ENCODE measurements at places on chromosomes 1 and 21.

DNA sequence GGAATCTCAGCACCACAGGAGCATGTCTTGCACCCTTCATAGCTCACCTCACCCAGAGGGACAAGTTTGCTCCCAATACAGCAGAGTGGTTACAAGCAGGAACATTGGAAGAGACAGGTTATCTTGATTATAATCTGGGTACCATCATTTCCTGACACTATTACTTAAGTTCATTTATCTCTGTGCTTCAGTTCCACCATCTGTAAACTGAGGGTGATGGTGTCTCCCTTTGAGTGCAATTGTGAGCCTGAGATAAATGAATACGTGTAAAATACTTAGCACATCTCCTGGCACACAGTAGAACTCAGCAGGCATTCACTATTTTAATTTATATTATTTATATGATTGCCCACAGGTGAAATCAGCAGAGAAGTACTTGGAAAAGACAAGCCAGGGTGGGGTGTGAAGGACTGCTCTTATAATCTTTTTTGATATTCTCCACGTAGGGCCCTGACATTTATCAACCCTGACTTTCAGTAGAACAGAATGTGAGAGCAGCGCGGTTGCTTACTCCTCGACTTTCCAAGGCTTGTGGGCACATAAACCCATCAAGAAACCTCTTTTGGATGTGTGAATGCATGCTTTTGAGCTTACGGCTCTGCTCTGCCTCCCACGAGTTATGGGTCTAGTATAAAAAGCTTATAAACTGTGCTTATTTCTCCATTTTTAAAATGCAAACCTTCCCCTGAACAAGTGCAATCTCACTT is 34.9 kb downstream of the DUSP10 start:
- DNase-seq, result no peak

DNA sequence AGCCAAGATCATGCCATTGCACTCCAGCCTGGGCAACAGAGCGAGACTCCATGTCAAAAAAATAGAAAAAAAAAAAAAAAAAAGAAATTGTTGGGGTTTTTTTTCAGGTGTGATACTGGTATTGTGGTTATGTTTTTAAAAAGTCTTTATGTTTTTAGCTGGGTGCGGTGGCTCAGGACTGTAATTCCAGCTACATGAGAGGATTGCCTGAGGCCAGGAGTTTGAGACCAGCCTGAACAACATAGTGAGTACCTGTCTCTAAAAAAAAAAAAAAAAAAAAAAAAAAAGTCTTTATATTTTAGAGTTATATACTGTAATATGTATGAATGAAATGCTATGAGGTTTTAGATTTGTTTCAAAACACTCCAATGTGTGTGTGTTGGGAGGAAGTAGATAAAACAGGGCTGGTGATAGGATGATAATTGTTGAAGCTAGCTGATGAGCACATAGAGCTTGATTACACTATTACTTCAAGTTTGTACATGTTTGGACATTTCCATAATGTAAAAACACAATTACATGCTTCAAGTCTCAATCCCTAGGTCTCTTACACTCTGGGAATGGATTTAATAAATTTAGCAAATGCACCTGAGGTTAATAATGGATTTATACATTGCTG is 30.2 kb upstream of the ATP5PO start:
- no peak for DNase-seq

DNA sequence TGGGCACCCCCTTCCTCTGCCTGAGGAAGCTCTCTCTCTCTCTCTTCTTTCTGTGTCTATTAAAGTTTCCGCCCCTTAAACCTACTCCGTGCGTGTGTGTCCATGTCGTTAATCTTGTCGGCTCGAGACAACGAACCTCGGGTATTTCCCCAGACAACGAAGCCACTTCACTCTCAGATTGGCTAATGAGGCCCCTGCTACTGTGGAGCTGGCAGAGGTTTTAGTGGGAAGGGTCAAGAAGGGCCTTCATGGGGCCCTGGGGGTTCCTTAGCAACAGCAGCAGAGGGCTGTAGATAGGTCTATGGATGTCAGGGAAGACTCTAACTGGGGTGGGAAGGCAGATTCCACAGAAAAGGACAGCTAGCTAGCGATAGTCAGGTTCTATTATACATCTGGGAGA is 239.8 kb upstream of the RAB4A start:
- no peak for DNase-seq

DNA sequence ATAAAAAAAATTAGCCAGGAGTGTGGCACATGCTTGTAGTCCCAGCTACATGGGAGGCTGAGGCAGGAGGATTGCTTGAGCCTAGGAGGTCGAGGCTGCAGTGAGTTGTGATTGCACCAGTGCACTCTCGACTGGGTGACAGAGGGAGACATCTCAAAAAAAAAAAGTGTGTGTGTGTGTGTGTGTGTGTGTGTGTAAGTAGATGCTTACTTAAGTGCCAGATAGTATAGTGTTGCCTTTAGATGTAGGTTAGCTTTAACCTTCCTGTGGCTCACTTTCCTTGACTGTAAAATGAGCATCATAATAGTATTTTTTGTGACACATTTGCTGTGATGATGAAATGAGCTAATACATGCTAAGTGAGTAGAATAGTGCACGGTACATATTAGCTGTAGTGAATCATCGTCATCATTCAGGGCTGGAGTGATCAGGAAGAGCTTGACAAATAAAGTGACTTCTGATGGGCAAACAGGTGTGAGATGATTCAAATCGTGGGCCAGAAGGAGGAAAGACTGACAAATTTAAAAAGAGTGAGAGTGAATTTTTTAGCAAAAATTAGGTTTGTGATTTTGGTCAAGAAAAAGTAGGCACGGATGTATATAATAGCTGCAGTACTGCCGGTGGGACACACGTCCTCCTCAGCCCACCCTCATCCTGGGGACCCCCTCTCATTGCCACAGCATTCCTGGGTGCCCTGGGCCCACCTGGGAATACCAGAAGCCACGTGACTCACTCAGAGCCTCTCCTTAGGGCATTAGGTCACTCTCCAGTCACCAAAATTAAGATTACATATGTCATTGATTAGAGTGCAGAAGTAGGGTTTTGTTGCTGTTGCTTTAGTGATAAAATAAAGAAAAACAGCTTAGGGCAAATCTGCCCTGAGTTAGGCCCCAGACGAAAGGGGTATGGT is 33.9 kb downstream of the EIF2D start:
- no peak for DNase-seq

DNA sequence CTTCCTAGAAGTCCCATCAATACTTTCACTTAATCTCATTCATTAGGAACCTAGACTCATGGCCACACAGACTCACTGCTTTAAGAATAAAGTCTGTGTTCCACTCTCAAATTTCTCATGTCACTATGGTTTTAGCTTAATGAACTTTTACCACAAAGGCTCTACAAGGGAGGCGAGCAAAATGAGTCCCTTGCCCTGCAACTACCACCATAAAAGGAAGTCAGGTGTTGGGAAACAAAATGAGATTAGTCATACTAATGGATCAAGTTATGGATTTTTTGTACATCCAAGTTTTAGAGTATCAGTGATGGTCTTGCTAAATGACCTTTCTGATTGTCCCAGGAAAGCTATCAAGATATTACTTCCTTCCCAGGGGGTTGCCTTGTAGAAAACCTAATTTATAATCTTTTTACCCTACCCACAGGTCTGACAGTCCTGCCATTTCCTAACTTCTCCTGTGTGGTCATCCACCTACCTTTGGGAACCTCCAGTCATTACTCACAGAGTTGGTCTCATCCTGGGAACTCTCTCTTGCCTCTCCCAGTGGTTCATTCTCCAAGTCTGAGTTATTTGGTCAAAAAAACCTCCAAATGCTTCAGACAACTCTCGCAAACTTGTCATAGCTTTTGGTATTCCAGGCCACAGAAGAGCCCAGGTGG is 51.8 kb upstream of the SLC16A1 start:
- no peak for DNase-seq

DNA sequence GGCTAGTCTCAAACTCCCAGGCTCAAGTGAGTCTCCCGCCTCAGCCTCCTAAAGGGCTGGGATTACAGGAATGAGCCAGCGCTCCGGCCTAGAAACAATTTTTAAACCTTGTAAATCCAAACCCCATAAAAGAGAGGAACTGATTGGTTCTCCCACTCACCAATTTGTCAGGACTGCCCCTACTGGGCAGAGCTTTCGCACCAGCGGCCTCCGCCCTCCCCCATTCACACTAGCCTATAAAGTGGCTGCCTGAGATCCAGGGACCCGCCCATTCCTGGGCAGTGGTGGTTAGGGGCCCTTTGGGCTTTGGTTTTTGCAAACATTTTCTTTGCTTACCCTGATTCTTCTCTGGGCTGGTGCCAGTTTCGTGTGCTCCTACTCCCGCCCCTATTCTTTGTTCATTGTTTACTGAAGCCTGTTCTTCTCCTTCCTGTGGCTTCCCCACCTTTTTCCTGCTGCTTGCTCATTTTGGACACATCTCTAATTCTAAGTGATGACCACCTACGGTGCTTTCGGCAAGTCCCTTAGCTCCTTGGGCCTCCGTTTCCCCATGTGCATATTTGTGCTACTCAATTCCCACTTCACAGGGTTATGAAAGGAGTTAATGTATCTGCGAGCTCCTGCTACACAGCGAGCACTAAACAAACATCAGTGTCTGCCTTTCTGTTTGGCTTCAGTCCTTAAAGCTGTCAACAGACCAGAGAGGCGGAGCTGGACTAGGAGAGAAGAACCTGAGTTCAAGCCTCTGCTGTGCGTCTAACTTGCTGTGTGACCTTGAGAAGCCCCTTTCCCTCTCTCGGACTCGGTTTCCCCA is 39.8 kb upstream of the CLIC4 start:
- DNase-seq, result peak; percentile 83

DNA sequence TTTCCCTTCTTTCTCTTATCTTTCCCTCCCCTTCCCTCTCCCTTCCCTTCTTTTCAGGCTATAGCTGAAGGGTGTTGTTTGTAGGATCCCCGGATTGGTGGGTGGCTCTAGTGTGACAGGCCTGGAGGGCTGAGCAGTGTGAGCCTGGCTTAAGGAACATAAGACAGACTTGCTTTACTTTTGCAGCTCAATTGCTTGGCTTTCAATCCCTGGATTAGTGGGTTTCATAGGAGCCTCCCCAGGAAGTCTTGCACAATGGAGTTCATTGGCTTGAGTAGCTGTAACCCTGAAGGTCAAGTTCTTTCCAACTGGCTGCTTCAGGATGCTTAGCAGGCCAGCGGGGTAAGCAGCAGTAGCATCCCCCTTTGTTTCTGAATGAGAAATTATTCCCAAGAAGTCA is 126.7 kb downstream of the CAMTA1 start:
- no peak for DNase-seq

Data from pancreas (tissue), 10 donors.